Right hindlimb (tissue), 1 donor: ENCODE measurements at places on chromosomes 2 and 18.

DNA sequence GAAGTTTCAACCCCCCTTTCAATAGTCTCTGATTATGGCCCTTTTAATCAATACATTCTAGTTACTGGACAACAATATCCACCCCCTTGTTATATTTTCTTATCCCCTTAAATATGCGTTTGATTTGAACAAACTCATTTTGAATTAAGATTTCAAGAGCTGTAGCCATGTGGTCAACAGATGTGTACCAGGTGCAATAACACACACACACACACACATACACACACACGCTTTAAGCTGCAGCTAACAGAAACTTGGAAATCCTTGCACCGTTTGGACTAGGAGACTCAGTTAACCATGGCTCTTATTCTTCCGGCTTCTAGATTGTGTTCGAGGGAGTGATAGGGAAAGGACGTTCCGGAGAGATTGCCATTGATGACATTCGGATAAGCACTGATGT is 82.8 kb downstream of the NRP2 start:
- no peak for DNase-seq

GRCh38 chr2:239763433-239764097 is 261.6 kb downstream of the NDUFA10 start:
- peak; percentile 19 for DNase-seq

DNA sequence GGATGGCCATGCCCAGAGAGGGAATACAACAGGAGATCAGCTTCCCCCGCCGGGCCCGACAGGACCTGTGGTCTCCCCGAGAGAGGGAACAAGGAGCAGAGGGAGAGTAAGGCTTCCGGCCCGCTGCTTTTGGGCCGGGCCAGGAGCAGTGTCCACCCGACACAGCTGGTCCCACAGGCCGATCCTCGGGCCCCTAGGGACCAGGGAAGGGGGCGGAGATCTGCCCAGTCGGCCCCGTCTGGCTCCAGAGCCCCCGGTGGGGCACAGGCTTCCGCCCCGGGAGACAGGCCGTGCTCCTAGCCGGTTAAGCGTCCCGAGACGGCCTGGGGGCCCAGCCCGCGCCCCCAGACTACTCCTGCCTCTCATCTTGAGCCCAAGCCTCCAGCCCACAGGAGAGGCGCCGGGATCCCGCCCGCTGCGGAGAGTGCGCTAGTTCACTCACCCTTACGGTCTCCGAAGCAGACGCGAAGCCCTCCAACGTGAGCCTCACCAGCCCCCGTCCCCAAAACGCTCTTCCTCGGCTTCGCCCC is at the start of gene MCFD2:
MCFD2 (minus strand) TSS at position 526 of the 530 bp plus-strand sequence. CDS start 6,635 bp downstream, outside the sequence.
- no peak for DNase-seq

GRCh38 chr2:170891893-170892292 is 37.2 kb upstream of the GORASP2 start:
- DNase-seq: no peak

GRCh38 chr2:196077821-196078220 is 9.2 kb upstream of the DNAH7 start:
- no peak for DNase-seq

DNA sequence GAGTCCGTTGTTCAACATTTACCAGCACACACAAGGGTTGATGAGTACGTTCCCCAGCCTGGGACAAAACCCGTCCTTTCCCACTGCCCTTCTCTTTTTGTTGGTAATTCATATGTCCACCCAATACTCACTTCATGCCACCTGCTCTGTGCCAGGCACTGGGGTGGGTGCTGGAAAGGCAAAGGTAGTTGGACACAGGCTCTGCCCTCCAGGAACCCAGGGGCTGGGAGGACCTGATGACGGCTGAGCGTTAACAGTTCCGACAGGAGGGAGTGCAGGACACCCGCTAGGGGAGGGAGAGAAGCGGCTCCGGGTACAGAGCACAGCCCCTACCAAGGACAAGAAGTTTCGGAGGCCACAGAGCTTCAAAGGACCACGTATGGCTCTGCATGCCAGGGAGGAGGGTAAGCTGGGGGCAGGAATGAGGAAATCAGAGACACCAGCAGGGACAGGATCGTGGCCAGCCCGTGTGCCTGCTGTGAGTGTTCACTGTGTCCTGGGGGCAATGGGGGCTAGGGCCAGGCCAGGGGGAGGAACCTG is 134.1 kb upstream of the GPC1 start:
- peak; percentile 3 for DNase-seq

GRCh38 chr18:22912149-22912548 is 21.0 kb upstream of the RBBP8 start:
- no peak for DNase-seq

GRCh38 chr2:239734436-239735005 is 290.6 kb downstream of the NDUFA10 start:
- DNase-seq: no peak
